Stimulated activated CD8-positive, alpha-beta memory T cell treated with anti-CD3 and anti-CD28 coated beads, Interleukin-15, amount 100 ng/mL, for 48 hours (primary cell): ENCODE measurements at places on chromosomes 12 and 14.

- no peak for DNase-seq
These were observed 187.4 kb upstream of the SLC16A7 start for GRCh38 chr12:59408431-59408830.

DNA sequence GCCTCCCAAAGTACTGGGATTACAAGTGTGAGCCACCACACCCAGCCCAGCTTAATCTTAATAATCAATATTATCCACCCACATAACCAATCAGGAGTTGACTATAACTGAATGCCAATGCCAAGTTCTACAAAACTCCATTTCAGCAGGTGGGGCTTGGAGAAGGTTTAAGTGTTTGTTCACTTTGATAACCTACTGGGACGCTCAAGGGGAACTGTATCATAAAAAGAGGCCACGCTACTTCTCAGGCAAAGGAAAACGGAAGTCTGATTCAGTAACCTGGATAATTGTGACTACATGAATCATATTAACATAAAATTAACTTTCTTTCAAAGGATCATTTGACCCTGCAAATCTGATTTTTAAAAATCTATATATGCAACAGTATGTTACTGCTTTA, 179.2 kb downstream of the BCAT1 start:
- DNase-seq = no peak

DNA sequence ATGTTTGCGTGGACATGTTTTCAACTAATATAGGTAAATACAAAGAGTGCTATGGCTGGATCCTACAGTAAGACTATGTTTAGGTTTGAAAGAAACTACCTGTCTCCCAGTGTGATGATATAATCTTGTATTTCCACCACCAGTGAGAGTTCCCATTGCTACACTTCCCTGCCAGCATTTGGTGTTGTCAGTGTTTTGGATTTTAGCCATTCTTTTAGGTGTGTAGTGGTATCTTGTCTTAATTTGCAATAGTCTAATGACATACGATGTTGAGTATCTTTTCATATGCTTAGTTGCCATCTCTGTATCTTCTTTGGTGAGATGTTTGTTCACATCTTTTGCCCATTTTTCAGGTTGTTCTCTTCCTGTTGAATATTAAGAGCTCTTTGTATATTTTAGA, 103.5 kb downstream of the RALGAPA1 start:
- DNase-seq = no peak

- DNase-seq = no peak
These were observed 116.6 kb downstream of the BCL11B start for GRCh38 chr14:99155173-99156089.

DNA sequence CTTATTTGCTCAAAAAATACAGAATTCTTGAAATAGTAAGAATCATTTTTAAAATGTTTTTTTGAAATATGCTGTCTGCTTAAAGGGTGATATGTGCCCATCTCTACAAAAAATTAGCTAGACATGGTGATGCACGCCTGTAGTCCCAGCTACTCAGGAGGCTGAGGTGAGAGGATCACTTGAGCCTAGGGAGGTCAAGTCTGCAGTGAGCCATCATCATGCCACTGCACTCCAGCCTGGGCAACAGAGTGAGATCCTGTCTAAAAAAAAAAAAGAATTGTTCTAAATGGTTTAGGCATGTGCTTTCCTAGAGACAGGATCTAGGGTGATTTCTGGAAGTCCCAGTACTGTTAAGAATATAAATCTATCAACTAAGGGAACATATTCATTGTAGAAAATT, 75.6 kb upstream of the HECTD1 start:
- no peak for DNase-seq

DNA sequence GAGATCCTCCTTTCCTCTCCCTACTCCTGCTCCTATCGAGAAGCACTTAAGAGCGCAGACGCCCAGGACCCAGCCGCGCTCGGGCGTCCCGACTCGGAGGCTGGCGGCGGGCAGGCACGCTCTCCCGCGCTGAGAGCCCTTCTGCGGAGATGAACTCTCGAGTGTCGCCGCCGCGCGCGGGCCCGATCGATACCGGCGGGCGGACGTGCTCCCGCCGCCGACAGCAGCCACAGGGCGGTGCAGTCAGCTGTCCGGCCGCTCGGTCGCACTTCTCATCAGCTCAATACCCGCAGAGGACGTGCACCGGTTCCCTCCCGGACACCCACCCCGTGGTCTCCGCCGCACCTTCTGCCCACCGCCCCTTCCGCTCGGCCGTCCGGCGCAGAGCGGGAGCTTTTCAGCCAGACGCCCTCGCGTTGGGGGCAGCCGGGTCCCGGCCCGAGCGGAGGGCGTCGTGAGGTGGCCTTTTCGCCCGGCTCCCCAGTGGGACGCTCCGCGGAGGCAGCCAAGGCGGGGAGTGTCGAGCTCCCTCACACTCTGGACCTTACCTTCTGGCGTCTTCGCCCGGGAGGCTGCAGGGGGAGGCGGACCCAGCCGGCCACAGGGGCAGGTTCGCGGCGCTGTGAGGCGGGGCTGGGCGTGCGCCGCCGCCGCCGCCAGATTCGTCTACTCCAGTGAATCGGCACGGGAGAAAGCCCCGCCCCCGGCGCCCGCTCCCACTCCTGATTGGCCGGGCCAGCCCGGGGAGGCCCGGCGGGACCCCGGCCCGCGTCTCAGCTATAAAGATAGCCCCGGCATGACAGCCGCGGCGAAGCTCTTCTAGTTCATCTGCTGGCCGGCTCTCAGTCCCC, at the start of gene INSM2:
Gene INSM2 (plus strand): TSS at position 808 of the 851 bp plus-strand sequence. CDS start 89 bp downstream, outside the sequence.
- peak; percentile 64 for DNase-seq

DNA sequence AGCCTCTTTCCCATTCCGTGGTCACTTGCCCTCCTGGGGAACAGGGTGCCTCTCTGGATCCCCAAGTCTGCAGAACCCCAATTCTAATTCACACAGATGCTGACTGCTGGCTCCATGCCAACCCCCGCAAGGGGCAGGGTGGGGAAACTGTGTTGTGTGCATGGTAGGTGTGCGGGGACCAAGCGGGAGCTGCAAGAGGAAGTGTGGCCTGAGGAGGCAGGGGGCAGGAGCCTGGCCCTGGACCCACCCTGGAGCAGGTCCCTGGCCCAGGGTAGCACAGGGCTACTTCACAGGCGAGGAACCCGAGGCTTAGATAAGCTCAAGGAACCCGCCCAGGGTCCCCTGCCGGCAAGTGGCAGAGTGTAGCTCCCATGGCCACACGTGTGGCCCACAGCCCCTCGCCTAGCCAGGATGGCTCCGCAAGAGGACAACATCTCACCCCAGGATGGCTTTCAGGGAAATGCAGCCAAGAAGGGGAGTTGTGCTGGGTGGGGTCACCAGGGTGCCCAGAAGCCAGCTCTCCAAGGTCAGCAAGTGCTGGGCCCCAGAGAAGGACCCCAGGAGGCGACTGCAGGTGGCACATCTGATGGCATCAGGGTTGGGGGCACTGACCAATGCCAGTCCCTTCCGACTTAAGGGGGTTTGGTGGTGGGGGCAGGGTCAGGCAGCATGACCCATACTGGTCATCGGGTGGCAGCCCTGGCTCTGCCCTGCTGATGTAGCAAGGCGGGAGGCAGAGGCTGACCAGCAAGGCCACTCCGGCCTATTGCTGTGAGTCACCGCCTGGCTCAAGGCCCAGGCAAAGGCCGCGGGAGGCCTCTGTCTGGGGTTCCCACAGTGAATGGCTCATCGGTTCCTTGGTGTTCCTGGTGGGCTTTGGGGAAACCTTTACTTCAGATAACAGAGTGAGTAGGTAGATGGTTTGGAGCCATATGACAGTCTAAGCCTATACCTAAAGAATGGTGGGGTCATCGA, 37.3 kb upstream of the EML1 start:
- DNase-seq = no peak

DNA sequence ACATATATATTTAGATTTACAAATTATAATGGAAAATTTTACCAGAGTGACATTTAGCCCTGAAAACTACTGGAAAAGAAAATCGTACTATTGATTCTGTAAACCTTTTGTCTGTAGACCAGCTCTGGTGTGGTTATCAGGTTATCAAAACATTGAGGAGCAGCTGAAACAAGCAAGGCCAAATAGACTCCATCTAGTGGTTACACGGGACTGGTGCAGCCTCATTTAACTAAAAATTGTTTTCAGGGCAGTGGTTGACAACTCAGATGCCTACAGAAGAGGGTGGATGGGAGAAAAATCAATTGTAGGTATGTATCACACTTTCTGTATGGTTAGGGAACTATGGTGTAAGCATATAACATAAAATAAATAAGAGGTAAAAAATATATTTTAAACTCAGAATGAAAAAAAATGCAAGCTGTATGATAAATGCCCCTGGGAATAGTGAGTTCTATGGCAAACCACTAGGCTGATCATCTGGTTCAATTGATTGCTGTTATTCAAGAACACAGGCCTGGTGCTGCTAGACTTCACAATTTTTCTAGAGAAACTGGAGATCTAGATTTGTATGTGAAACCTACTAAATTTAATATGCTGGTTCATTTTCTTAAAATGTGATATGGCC, 51.2 kb downstream of the ACSS3 start:
- DNase-seq = no peak

GRCh38 chr12:116135209-116135930, 142.1 kb downstream of the MED13L start:
- DNase-seq = no peak

DNA sequence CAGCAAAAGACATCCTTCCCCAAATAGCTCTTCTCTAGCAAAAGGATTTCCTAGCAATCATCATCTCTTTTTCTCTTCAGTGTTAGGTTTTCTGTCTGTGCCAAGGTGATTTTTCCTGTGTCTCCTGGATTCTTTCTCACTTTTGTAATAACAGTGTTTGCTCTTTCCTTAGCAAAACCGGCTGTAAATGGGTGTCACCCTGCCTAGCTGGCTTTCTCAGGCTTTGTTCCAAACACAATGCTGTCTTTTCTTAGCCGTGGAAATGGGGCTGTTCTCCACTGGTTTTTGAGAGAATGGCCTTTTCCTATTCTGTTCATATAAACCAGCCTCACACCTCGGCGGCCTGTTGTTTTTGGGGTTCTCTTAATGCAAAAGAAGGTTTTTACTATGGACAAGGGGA, 21.9 kb downstream of the JDP2 start:
- DNase-seq = no peak

DNA sequence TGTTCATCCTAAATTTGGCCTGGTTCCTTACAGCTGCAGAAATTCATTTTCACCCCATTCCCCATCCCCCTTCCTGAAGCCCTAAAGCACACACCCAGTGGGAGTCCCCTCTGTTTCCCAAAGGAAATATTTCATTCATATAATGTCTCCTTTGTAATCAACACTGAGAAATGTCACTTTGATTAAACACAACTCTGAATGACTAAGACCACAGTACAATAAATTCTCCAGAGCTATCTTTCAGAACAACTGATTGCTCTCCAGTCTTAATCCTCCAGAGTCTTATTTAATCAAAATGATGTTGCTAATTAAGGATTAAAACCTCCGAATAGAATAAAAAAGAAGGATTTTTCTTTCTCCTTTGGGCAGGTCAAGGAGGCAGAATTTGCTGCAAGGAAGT, 6.4 kb downstream of the SLC15A5 start:
- DNase-seq = no peak
